Amniotic stem cell (primary cell): ENCODE measurements at places on chromosomes 16 and 17.
A peak's percentile ranks its signal among the peaks of the same experiment; 100 is the strongest.

DNA sequence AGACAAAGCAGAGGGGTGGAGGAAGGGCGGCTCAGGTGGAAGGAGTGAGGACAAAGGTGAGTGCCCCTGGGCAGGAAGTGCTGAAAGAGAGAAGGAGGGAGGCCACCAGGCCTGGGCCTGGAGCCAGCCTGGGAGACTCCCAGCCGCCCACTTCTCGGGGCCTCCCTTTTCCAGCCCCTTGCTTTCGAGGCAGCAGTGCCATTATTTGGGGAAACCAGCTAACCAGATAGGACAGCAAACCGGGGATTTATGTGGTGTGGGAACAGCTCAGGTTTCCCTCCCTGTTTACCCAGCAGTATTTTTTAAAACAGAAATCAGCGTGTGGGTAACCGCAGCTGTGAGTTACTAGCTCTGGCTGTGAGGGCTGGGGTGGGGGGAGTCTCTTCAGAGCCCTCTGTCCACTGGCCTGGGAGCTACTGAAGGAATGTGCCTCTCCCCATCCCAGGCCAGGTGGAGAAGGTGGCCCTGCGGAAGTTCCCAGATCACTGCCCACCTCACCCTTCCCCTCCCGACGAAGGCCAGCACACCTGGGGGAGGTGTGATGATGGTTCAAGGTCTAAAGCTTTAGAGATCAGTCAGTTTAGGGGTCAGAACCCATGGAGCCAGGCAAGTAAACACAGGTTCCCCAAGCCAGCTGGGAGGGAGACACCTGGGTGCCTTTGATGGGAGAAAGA, 8.4 kb upstream of the MEOX1 start:
- no peak for DNase-seq

DNA sequence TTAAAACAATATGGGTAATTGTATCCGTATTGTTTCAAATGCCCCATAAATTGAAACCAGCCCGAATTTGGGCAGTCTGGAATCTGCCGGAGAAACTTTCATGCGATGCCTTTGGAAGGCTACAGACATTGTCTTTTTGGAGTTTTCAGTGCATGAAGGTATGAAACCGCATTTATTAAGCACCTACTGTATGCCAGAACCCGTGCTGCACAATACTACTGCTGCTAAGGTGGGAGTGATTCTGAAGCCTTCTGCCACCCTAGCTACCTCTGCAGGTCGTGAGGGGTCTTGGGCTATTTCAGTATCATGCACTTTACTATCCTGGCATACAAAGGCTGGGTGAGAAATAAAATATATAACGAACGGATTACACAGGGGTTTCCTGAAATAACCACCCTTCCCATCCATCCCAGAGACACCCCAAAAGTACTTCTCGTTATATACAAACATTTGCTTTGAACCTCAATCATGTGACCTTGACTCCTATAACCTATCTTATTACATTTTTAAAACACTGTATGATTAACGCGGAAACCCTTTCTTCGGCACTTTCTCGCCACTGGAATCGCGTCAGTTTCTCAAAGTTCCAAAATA, 1.0 kb upstream of the MSI2 start:
- DNase-seq, result no peak

DNA sequence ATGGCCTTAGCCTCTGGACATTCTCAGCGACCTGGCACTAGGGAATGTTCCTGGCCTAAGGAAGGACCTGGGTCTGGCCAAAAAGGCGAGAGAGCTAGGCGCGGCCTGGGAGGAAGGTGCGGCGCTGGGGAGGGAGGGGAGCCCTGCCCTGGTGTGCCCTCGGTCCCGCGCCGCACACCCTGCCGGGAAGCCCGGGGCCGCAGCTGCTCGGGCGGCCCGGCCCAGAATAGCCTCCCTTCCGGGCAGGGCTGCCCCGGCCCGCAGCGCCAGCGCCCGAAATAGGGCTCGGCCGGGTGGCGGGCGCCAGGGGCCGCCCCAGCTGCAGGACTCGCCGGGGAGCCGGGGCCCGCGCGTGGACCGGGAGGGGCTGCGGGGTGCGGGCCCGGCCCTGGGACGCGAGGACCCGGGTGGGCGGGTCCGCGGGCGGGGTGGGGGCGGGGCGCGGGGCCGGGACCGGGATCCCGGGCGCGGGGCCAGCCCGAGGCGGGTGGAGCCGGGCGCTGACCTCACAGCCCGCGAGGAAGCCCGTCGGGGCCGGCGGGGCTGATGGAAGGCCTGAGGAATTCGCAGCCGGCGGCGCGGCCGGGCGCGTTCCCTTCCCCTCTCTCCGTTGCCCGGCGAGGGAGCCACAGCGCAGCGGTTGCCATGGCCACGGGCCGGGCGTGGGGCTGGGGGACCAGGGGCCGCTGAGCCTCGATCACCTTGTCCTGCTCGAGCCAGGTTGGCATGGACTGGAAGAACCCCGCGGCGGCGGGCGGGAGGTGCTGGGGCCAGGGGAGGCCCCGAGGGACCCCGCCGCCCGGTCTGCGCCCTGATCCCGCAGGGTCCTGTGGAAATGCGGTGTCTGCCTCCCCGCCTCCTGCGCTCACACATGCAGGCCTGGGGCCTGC, 18.1 kb downstream of the SOCS3 start:
- DNase-seq, result peak; percentile 36

DNA sequence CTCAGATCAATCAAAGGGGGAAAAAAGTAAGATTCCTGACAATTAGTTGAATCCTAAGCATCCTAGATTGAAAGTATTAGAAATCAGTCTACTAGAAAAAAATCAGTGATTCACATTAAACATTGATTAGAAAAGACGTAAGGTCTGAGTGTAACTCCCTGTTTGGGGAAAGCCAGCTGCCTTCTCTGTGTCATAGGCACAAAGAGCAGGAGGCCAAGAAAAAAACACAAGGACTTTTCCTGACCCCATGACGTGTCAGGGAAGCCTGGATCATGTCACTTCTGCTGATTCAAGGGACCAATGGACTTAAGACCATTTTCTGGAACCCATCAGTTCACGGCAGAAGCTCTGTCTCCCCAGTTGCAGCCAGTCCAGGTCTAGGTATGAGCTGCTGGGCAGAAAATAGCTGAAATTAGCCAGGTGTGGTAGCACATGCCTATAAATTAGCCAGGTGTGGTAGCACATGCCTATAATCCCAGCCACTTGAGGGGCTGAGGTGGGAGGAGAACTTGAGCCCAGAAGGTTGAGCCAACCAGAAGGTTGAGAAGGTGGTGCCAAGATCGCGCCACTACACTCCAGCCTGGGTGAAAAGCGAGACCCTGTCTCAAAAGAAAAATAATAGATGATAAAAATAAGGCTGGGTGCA, 35.9 kb downstream of the RANBP10 start:
- no peak for DNase-seq

- peak; percentile 60 for DNase-seq
These were observed 214.2 kb downstream of the STX8 start for GRCh38 chr17:9361188-9361955.

DNA sequence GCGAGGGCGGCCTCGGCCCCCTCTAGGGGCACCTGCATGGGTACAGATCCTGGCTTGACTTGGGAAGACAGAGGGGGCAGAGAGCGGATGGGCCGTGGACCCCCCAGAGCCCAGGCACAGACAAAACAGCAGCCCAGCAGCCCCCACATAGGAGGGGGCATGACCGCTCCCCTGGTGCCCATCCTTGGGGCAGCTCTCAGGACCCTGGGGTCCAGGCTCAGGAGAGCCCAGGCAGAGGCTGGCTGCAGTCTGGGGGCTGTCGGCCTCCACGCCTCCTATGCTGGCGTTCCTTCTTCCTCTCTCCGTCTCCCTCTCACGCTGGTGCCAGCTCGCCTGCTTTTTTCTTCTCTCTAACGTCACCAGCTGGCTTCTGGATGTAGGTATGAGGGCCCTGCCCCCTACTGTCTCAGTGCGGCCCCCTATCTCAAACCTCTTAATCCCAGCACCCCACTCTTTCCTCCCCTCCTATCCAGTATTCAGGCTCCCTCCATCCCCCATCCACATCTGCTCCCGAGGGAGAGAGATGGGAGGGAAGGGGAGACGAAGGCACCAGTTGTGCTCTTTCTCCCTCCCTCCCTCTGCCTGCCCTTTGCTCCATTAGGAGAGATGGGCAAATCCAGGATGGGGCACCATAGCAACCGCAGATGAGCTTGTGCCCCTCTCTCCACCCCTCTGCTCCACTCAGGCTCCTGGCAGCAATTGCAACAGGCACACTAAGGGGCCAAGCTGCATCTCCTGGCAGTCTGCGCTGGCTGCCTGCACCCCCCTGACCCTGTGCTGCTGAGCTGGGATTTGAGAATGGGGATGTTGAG, at the start of gene GPR179:
TSS of gene GPR179 (minus strand) at position 349 of the 812 bp plus-strand sequence. CDS start at position 182, 167 bp downstream.
- DNase-seq, result no peak

GRCh38 chr17:11943759-11944347, 53.4 kb downstream of the ZNF18 start:
- DNase-seq, result no peak

DNA sequence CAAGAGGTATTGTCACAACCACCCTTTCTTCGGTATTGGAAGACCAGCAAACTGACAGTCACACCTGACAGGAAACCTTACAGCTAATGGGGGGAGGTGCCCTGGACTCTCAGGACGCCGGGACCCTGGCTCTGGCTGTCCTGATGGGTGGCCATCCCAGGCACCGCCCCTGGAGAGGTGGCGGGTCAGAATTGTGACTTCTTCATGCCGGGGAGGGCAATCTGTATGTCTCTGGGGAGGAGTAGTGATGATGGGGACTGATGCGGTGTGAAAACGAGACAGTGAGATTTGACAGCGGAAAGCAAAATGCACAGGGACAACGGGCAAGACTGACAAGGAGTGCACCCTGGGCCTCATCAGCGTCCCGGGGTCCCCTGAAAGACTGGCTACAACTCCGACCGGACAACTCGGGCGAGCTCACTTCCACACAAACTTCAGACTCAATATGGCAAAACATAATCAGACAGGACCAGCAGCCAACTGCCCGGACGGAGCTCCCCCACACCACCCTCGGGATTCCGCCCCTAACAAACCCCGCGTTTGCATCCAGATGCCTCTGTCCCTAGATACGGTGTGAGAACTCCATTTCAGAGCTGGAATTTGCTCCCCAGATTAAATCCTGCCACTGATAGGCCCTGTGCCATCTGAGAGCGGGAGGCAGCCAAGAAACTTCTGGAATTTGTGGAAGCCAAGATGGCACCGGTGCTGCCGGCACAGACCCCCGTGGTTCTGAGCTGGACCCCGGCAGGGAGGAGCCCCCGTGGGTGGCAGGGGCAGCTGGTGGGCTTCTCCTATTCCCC, 83.6 kb upstream of the CREBBP start:
- no peak for DNase-seq
